Right ventricle myocardium inferior (tissue), 1 donor: ENCODE measurements at places on chromosomes 1 and 21. TPM values are rescaled to one million over a fixed set of nuclear protein-coding genes. Genes with fewer than 3 reads are reported as not detected.

WDR4 gene
- 6.5 TPM for total RNA-seq

TTC39A gene
- 22.7 TPM for total RNA-seq

GUCA2A gene
- total RNA-seq: not detected

ZBED6 gene
- 13.0 TPM for total RNA-seq

NBPF6 gene
- not detected for total RNA-seq

OVAAL gene
- 2.0 TPM for total RNA-seq

SIM2 gene
- not detected for total RNA-seq

CRYBG2 gene
- not detected for total RNA-seq

PLOD1 gene
- 70.4 TPM for total RNA-seq

SELL gene
- 1.1 TPM for total RNA-seq

ALG6 gene
- 5.2 TPM for total RNA-seq

DNA sequence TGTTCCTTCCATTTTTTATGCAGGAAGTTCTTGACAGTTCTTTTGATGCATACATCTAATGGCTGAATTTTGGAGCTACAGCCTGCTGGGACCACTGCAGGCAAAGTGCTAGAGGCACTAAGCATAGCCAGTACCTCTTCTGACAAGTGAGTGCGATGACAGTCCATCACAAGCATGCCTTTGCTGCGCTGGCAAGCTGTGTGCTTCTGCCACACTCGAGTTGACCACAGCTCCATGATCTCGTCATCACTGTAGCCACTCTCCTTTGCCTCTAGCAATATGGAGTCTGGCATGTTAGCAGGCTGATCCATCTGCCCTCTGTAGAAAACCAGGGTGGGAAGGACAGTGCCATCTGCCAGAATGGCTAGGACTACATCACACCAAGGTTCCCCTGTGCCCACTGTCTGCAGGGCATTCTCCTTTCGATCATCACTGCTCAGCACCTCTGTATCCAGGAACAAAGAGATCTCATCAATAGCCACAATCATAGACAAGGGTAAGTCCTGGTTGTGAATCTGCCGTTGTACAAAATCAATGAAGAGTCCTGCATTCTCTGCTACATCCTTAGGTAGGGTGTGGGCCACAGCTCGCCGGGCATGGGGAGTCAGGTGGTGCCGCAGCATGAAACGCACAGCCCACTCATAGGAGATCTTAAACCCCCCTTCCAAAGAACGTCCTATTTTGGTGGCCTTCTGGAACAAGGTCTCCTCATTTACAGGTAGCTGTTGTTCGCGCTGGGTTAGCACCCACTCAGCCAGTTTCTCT lies 6.0 kb downstream of the PSMB4 start:
- DNase-seq: no peak

DNA sequence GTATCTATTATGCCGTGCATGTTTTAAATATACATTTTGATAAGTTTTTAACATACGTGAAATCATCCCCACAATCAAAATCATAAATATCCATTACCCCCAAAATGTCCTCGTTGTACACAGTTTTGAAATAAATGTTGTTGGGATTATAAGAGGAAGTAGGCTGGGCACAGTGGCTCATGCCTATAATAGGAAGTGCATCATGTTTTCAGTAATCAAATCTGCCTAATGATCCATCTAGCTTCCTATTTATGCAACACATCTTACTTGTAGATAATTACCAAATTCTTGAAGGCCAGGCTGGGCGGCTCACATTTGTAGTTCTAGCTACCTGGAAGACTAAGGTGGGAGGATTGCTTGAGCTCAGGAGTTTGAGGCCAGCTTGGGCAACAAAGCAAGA lies 15.0 kb upstream of the IFNGR2 start:
- no peak for DNase-seq

- DNase-seq: no peak
Measured at GRCh38 chr1:162072740-162073139, 3.2 kb downstream of the NOS1AP start.

- no peak for DNase-seq
Measured at GRCh38 chr1:228866468-228866867, 131.2 kb downstream of the RHOU start.

- no peak for DNase-seq
Measured at GRCh38 chr1:198601936-198602889, 36.6 kb upstream of the PTPRC start.

DNA sequence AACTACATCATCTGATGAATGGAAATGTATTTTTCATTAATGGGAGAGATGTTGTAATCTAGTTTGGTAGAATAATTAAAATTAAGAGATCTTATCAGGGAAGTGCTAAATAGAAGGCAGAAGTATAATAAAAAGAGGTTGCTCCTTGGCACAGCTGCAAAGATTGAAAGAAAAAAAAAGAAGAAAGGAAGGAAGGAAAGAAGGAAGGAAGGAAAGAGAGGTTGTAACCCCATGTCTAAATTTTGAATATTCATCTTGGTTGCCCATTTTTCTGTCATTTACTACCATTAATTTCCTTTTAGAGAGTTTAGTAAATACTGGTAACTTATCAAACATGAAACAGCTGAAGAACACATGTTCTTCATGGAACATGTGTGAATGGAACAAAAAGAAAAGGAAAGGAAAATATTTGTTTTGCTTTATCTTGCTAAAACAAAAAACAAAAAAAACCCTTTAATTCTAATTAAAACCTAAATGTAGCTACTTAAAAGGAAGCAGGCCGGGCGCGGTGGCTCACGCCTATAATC lies 10.5 kb upstream of the MDM4 start:
- DNase-seq: no peak

DNA sequence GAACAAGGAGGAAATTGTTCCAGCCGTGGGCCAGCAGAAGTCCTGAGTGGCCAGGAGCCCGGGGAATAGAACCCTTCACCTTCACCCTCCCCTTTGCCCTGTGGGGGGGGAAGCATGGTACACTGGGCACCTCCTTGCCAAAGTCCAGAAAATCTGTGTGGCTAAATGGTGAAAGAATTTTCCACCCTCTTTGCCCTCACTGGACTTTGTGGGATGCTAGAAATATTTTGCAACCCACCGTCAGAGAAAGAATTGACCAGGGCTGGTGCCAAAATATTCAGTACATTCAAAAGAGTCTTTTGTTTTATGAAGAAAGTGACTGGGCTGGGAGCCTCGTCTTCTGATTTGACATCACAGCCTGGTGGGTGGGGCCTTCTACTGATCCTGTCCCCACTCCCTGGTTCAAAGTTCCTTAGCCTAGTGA lies 14.6 kb downstream of the NFASC start:
- DNase-seq: no peak

DNA sequence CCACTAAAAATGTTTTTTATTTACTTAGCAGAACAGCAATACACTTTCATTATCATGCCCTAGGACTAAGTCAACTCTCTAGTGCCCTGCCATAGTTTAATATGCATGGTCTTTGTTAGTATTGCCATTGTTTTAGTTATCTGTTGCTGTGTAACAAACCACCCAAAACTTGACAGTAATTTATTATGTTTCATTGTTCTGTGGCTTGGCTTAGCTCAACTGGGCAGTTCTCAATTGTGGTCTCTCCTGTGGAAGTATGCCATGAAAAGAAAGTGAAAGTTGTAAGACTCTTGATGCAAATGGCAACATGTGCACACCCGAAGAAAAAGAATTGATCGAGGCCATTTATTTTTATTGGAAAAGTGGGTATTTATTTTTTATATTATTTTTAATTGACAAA lies 206.3 kb upstream of the KCTD3 start:
- no peak for DNase-seq

DNA sequence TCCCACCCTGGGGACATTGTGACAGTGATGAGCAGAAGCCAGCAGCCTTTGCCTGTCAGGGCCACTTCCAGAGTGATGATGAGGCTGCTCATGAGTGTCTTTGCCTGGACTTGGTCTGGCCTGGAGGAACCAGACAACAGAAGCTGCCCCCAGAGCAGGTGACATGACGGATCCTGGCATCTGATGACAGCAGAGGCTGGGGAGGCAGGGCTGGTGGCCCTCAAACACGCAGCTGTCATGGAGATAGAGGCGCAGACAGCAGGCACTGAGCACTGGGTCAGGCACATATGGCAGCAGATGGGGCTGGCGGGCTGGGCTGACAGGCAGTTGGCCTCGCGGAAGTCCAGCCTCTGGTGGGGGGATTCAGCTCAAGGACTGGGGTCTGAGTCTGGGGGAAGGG lies 66.4 kb upstream of the STUM start:
- DNase-seq: no peak

GRCh38 chr1:109740615-109741373 lies at the start of gene GSTM3:
Gene GSTM3 (minus strand): TSS chr1:109741038. CDS start chr1:109740287, 751 bp downstream.
- DNase-seq: no peak

DNA sequence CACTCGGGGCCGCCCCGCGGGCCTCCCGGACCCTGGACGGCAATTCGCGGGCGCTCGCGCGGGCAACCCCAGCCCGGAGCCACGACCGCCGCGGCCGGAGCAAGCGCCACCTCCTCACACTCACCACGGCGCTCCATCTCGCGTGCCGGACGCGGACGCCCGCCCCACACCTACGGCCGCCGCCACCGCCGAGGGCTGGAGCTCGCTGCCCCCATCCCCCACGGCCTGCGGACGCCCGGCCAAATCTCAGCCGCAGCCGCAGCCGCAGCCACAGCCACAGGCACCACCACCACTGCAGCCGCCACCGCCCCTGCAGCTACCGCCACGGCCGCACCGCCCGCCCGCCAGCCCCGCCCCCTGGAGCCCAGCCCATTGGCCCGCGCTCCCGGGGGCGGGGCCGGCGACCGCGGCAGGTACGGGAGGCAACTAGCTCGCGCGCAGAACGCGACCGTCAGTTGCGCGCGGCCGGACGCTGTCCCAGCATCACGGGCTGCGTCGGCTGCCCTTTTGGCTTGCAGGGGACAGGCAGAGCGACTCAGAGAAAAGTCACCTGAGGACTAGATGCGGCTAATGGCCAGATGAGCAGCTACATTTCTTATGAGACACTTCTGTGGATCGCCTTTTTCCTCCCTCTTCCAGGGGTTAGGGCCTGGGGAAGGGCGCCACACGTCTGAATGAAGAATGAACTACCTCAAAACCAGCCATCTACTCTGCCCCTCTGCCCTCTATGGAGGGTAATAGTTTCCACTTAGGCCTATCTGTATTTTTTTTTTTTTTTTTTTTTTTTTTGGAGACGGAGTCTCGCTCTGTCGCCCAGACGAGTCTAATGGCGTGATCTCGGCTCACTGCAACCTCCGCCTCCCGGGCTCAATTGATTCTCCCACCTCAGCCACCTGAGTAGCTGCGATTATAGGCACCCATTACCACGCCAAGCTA lies at the start of gene ARHGAP29:
ARHGAP29 (minus strand) TSS at position 294 of the 936 bp plus-strand sequence. CDS start 5,973 bp downstream, outside the sequence.
- DNase-seq: peak; percentile 91

GRCh38 chr1:63746129-63746864 lies 27.5 kb upstream of the ROR1 start:
- no peak for DNase-seq

DNA sequence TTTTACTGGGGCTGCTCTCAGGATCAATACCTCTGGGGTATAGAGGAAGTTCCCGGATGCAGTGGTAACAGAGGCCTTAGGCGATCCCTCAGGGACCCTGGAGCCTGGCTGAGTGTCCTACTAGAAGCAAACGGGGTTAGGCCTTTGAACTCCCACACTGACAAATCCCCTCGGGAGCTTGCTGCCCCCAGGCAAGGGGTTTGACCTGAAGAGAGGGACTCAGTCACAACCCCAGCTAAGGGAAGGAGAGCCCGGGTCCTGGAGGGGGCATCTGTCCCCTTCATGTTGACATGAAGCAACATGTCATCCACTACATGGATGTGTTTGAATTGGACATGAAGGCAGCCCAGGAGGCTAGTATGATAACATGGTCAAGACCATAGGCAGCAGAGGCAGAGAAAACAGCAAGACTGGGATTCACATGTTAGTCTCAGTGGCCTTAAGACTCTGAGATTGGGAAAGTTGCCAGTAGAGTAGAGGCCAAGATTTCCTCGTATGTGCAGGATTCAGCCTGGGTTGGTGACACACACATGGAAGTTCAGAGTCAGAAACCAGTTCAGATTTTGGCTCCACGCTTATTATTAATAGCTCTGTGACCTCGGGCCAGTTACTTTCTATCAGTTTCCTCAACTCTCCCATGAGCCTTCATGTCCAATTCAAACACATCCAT lies 101.5 kb downstream of the KCNN3 start:
- no peak for DNase-seq

DNA sequence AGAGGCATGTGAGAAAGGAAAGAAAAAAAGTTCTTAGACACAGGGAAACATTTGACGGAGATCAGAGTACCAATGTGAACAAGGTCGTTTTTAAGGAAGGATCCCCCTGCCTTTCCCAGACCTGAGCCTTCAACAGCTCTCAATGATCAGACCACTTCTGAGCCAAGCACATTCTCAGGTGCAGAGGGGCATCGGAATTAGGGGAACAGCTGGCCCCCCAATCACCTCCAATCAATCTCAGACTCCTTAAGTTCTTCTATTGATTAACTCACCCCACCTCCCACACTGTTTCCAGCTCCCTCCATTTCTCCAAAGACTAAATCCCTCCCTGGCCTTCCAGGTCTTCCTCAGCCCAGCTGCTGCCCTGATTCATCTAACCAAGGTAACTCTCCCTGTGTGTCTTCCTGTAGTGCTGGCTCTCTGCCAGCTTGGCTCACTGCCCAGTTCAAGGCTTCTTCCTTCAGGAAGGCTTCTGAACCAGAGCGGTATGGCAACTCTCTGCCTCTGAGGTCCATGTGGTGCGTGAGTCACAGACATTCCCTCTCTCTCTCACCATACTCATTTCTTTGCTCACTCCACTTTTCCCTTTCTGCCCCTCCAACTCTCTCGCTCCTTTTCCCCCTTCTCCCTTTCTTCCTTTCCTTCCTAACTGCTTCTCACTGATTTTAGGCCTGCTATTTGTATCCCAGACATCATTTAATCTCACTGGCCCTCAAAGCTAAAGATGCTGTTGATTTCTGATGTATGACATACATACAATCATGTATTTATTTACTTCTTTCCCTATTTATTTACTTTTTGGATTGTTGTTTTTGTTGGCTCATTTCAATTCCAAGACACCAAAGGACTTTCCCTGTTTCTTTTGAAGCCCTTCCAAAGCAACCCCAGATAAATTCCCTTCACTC lies 18.1 kb downstream of the CFAP45 start:
- DNase-seq: peak; percentile 83

DNA sequence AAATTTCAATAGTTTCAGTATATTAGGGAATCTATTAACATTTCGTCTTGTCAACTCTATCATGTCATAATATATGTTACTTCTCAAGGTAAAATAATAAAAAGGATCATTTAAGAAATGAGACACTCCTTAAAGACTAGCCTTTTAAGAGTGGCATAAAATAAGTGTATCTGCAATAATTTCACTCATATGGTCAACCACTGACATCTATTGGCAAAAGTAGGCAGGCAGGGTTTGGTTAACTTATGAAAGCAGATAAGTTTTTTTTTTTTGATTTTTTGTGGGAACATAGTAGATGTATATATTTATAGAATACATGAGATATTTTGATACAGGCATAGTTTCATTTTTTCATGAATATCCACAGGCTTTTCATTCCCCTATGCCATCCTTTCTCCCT lies 5.5 kb upstream of the RGS21 start:
- DNase-seq: no peak

DNA sequence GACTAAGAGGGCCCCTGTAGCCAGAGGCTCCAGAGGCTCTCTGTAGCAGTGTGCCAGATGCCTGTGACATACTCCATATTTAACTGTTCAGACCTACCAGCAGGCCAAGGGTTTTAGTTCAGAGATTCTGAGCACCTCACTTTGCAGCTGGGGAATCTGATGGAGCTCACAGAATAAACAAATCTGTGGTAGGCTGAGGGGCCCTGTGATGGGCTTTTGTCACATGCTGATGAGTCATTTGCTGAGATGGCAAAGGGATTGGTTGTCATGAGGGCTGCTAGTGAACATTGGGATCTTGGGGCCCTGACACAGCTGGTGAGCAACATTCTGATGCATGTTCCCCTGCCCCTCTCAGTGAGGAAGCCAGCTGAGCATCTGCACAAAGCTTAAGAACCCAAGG lies 482.2 kb downstream of the CAMTA1 start:
- no peak for DNase-seq

- DNase-seq: no peak
Measured at GRCh38 chr1:166017395-166017794, 149.4 kb downstream of the FAM78B start.
